Activated CD8-positive, alpha-beta memory T cell treated with anti-CD3 and anti-CD28 coated beads for 24 hours (primary cell): ENCODE measurements at places on chromosomes 12 and 14.

DNA sequence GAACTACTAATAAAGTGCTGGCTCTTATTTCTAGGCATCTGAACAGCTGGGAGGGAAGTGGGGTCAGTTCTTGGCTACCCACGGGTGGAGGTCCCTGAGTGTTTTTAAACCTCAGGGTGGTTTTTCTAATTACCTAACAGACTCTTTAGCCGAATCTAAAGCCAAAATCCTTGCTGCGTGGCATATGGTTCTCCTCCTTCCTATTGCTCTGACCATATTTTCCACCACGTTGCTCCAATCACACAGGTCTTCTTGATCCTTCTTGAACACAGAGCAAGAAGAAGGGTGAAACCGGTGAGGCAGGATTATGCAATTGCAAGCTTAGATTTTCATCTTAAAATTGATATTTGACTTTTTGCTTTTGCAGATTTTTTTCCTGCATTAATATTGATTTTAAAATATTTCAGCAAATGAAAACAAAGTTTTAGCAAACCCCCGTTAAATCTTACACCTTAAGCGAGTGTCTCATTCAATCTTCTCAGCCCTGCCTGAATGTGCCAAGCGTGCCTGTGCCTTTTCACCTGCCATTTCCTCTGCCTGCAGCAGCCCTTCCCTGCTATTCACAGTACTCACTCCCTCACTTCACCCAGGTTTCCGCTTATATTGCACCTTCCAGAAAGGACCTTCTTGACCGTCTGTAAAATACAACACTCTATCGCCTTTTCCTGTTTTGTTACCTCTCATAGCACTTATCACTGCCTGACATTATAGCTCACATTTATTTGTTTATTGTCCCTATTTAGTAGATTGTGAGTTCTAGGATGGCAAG, 506.0 kb downstream of the DIO2 start:
- DNase-seq: no peak

GRCh38 chr14:53187921-53188463, 34.9 kb upstream of the DDHD1 start:
- DNase-seq: no peak

GRCh38 chr12:38662829-38663228, 242.6 kb downstream of the CPNE8 start:
- DNase-seq: no peak

- DNase-seq: no peak
Measured at GRCh38 chr12:122349078-122349477, 73.4 kb downstream of the CLIP1 start.

DNA sequence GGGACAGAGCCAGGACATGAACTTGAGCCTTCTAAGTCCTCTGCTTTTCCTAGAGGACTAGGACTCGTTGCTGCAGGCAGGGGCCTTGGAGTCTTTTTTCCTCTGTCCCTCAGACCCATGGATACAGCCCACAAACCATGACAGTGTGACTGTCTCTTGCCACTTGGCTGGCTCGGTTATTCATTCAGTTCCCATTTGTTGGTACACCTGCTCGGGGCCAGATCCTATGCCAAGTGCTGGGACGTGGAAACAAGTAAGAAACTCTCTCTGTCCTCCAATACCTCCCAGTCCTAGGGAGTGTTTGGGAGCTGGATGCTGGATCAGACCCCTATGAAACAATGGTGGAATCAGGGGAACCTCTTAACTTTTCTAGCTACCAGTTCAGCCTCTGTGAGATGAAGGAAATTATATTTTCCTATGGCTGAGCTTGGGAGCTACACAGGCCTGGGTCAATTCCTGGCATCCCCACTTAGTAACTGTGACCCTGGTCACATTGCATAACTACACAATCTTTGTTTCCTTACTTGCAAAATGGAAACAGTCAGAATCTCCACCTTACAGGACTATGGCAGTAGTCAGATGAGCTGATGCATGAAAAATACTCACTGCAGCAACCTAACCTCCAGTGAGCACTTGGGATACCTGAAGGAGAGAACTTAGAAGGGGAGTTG, 106.3 kb upstream of the VRK1 start:
- no peak for DNase-seq

- no peak for DNase-seq
Measured at GRCh38 chr12:32777691-32778175, 22.0 kb upstream of the YARS2 start.

DNA sequence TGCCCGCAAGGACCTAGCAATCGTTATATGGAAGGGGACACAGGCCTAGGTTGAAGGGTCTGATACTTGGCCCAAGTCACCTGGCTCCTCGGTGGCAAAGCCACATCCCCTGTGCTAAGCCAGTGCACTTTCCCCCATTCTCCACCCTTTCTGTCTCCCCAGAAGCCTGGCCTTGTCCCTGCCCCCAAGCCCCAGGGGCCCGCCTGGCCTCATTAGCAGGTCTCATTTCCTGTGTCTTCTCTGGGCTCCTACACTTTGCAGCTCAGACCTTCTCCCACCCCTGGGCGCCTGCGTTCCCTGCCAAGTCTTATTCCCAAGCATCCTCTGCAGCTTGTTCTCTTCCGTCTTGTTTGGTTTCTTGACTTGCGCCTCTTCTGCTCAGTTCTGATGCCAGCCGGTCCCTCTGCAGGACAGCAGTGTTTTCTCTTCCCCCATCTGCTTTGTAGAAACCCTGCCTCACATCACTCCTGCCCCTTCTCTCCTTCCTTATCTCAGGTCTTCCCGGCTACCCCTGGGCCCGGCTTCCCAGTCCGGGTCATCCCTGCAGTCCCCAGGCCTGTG, 66.7 kb downstream of the SLC24A4 start:
- DNase-seq: no peak

GRCh38 chr12:48969833-48970701, 1.5 kb downstream of the WNT10B start:
- peak; percentile 72 for DNase-seq

DNA sequence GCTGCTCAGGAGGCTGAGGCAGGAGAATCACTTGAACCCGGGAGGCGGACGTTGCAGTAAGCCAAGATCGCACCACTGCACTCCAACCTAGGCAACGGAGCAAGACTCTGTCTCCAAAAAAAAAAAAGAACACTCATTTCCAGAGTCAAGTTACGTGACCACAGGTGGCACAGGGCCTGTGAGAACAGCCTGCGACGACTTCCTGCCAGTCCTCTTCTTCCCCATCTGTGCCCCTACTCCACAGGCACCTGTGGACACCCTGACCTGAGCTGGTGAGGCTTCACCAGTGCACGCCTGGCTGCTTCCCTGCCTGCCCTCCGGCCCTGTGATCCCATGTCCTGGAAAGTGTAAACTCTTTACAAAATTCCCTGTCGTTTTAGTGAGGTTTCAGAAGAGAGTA, 77.7 kb downstream of the PPP2R5C start:
- DNase-seq: no peak

DNA sequence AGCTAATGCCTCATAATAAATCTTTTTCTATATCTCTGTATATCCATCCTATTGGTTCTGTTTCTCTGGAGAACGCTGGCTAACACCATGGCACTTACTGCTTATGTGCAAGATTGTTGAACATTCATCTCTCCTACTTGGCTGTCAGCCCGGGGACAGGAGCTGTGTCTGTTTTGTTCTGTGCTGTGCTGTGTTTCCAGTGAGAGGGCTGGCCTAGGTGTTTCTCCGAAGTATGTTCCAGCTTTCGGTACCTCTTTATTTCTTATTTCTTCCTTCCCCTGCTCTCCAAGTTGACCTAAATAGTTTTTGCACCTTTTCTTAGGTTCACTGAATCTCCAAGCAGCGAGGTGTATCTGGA, 18.8 kb upstream of the NR4A1 start:
- DNase-seq: no peak

DNA sequence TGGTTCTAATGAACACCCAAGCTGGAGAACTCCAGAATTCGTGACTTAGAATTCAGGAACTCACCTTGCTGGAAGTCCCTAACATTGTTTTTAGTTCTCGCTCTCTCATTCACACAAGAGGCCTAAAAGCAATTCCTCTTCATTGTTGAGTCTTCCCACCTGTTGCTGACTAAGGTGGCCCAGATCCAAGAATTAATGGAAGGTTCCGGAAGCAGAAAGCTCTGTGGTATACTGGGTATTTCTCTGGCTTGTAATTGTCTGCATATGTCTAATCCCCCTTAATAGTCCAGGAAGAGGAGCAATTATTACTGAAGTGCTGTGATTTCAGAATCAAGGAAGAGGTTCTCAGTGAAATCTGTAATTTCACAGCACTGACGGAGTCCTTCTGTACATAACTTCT, 31.4 kb downstream of the TMEM233 start:
- no peak for DNase-seq

- DNase-seq: no peak
Measured at GRCh38 chr12:94285943-94286582, 137.7 kb downstream of the PLXNC1 start.

DNA sequence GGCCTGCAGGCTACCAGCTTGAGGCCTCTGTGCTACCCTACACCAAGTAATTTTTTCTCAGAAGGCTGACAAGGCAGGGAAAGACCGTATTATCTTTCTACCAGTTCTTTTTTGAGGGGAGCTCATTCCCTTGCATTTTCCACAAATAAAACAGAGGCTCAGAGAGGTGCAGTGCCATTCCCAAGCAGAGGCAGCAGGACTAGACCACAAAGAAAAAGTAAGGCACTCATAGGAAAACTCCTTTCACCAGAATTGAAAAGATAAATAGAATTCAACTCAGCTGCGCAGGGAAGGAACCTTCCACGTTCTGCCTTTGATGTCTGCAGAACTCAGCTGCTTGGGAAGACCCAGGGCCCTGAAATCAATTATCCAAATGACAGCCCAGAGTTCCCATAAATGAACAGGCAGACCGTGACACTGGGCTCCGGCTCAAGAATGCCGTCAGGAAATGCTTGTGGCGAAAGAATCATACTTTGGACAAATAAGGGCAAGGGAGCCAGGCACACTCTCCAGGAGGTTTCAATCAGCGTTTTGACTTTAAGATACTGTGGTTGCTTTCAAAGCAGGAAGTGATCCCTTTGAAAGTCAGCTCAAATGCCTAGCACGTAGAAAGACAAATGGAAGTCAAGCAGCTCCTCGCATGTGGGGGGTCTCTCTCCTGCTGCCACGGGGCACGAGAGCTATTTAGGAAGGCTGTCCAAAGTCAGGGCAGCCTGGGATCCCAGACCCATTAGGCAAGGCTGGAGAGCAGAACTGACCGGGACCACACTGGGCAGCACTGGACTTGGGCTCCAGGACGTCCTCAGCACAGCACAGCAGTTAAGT, 14.0 kb downstream of the KCTD10 start:
- DNase-seq: no peak

DNA sequence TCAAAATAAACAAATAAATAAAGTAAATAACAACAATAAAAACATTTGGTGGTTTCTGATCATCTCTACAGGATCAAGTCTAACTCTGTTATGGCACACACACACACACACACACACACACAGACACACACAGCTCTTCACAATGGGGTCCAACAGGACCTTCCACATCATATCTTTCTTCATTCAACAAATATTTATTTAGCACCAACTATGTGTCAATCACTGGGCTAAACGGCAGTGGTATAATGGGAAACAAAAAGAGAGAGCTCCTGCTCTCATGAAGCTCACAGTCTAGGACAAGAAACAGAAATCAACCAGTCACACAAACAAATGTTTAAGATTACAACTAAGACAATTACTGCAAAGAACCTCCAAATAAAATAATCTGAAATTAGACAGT, 9.3 kb downstream of the PPP1R13B start:
- DNase-seq: no peak

GRCh38 chr14:56944397-56944796, 134.1 kb upstream of the OTX2 start:
- DNase-seq: no peak

GRCh38 chr14:100691395-100692056, 35.2 kb upstream of the DLK1 start:
- DNase-seq: no peak

- DNase-seq: no peak
Measured at GRCh38 chr14:100854435-100854834, 28.5 kb downstream of the MEG3 start.

DNA sequence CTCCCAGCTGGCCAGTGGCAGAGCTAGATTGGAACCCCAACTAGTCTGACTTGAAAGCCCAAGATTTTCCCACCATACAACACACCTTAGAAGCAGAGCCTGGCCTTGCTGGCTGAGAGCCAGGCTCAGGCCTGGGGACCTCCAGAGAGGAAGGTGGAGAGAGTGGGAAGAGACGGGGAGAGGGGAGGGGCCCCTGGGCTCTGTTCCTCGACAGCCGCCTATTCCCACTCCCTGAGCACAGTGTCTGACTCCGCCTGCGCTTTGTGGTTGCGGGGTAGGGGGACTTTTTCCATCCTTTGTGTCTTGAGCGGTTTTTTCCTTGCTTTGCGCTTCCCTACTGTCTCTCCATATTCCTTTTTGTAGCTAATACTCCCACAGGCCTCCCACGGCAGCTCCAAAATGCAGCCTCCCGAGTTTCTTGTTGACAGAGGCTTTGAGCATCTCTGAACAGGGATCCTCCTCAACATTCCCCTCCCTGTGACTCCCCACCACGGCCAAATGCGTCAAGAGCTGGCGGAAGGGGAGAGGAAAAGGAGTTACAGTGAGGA, 4.0 kb upstream of the KCNH3 start:
- no peak for DNase-seq

DNA sequence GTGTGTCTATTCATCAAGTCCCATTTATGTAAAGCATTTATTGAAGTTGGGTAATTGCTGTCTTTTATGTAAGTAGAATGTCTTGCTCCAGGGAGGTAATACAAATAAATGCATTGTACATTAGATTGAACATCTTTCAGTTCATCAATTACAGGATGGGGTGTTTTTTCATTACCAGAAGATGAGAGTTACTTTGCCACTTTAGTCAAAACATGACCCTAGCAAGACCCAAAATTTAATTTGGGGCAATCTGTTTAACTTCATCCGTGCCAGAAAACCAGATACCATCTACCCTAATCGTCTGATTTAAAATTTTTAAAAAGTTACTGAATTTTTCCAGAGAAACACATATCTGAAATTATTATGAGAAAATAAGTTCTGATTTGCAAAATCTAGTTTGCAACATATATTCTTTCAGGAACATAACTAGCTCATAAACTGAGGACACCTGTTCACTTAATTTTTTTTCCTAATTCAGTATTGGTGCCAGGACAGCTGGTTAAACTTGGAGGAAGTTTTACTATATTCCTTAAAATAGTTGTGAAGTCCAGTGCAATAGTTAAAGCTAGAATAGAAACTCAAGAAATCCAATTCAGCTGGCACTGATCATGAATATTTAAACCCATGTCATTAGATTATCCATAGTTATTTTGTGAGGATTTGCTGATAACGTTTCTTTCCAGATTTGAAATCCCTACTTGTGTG, 114.5 kb downstream of the SRGAP1 start:
- DNase-seq: no peak

DNA sequence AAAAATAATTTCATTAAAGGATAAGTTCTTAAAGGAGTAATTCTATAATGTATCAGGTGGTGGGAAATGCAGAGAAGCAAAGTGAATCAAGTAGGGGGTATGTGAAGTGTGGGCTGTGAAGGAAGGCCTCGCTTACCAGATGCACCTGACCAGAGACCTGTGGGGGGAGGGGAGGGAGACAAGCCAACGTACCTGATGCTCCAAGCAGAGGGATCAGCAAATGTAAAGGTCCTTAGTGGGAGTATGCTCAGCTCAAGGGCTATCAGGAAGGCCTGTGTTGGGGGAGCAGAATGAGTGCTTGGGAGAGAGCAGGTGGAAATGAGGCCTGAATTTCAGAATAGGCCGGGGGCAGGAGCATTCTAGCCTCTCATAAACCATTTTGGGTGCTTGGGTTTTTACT, 57.1 kb downstream of the ANO4 start:
- no peak for DNase-seq

GRCh38 chr12:2138871-2139308, 86.1 kb downstream of the CACNA1C start:
- no peak for DNase-seq
